ENCODE measurements at places on chromosomes 11 and 22. TPM values are rescaled to one million over a fixed set of nuclear protein-coding genes. Genes with fewer than 3 reads are reported as not detected.

- DNase-seq = peak; percentile 52
Observed at GRCh38 chr22:46036558-46037408, 59.8 kb upstream of the WNT7B start.

- DNase-seq = no peak
Observed at GRCh38 chr11:12731841-12732336, 57.7 kb downstream of the TEAD1 start.

DNA sequence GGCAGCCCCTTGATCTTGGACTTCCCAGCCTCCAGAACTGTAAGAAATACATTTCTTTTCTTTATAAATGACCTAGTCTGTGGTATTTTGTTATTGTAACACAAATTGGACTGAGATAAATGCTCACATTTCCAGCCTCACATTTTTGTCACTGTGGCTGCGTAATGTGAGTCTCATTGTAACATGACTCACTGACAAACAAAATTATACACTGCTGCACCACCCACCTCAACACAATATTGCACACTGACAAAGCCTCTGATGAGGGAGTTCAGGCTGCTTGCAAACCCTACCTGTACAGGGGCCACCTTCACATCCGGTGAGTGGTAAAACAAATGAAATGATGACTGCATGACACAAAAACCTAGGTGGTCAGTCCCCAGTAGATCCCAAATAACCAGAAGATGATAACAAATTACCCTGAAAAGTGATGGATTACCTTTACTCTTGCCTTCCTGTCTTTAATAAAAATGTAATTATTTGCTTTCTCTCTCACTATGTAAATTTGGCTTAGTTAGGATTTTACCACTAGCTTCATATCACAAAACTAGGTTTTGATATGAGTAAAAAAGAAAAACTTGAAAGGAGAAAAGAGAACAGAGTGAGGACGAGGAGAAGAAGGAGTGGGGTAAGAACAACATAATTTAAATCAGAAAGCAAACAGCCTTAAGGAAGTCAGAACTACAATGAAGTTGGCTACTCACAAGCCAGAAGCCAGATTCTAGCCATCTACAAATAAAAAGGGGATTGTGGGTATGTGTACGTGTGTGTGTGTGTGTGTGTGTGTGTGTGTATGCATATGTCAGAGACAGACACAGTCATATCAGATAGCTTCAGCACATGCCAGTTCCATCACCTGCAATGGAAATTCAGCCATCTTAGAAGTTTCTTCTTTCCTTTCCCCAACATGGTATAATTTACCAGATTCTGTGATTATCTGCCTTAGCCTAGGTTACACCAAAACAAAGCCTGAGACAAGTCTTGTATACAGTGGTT is 53.4 kb upstream of the SESN3 start:
- no peak for DNase-seq

DNA sequence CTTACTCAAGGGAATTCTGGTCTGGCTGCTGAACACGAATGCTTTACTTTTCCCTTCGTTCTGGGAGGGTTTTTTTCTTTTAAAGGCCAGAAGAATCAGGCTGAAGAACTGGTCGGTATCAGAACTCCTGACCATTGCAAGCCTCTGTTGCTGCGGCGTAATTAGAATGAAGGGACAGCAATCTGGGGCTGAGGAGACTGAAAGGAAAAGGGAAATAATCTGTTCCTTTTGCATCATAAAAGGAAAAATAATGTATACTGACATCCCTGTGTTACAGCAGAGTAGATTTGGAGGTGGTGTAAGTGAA is 670 bp downstream of the SC5D start:
- peak; percentile 52 for DNase-seq

DNA sequence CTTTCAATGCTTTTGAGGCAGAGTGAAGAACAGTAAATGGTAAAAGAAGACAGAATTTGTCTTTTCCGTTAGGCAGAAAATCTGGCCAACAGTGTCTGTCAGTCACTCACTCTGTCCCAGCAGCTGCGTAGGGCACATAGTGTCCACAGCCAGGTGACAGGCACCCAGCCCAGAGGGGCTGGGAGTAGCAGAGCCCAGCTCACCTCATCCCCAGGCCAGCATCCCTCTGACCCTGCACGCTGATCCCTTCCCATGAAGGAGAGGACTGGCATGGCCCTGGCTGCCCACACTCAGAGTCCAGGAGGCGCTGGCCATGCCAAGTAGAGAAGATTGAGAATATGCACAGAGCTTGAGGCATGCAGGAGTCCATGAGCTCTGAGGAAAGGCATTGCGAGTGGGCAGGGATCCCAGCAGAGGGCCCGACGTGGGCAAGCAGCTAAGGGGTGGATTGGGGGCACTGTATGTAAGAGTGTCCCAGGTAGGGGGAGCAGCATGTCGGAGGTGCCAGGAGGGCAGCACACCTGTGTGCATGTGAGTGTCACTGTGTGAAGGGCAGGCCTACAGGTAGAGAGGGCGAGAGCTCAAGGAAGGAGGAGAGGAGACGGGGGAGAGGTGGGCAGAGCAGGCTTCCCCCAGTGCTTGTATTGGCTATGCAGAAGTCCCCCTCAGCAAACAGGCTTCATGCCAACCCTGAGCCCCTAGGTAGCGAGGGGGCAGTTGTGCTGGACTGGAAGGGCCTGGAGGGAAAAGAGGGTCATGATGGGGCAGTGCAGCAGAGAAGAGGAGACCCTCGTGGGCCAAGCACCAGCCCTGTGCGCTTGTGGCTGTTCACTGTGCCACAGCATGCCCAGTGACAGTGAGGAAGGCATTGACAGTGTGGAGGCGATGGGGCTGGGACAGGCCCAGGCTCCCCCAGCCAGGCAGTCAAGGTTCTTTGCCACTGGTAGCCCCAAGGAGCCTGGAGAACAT is 133.8 kb downstream of the OSBP2 start:
- DNase-seq = no peak

GRCh38 chr22:49432897-49433443 is 394.7 kb downstream of the BRD1 start:
- no peak for DNase-seq

GRCh38 chr22:25153961-25154666 is 45.5 kb upstream of the CRYBB3 start:
- DNase-seq = peak; percentile 54

- no peak for DNase-seq
Observed at GRCh38 chr11:46337626-46338345, 9.5 kb upstream of the DGKZ start.

- no peak for DNase-seq
Observed at GRCh38 chr11:130282111-130282510, 32.6 kb downstream of the ZBTB44 start.

GRCh38 chr22:39432361-39432811 is 24.4 kb upstream of the MGAT3 start:
- no peak for DNase-seq

DNA sequence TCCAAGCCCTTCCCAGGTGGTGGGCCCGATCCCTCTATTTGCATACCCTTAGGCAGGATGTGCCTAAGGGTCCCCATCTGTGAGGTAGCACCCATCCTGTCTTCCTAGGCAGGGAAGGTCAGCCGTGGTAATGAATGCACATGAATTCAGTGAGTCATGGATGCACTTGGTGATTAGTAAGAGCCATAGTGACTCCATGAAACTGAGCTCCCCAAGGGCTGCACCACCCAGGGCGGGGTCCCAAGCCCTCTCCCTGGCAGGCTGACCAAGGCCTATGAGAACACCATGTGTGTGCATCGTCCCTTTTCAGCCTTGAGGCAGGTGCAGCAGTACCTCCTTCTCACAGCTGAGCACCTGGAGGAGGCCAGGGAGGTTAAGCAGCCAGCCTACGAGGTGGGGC is 15.6 kb upstream of the SUSD2 start:
- DNase-seq = no peak

GRCh38 chr11:61541598-61541997 is 33.0 kb downstream of the LRRC10B start:
- DNase-seq = no peak

SPDYC gene
- total RNA-seq = not detected
